Psoas muscle (tissue), 8 donors: ENCODE measurements at places on chromosomes 7 and 10. TPM values are rescaled to one million over a fixed set of nuclear protein-coding genes. Genes with fewer than 3 reads are reported as not detected.

- DNase-seq, result no peak
These were observed 1073.9 kb downstream of the NXPH1 start for GRCh38 chr7:9507290-9507689.

DNA sequence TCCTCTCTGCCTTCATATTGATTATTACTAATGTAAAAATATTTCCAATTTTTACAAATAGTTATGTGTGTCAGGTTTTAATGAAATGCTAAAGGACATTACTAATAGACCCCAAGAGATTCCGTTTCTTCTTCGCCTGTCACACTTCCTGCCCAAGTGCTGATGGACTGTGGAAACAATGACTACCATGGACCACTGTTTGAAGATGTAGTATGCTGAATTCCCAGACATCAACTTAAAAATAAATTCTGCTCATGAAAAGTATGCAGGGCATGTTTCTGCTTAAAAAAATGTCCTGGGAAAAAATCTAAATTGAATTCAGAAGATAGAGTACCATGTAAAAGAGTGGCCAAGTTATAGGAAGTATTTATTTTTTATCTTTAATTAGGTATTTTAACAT lies 52.1 kb downstream of the ST7 start:
- no peak for DNase-seq

DNA sequence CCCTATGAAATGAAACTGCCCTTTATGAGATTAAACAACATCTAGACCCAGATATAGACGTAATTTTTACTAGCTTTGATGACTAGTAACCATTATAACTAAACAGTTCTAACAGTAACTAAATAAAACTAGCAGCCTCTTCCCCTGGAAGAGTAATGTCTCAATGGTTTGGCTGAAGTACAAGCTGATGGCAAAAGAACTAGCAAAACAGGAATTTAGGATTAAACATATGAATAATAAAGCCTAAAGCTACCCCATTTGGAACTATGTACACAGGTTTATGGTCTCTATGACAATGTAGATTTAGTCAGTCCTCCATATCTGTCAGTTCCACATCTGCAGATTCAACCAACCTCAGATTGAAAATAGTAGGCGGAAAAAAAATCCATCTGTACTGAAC lies 6.4 kb downstream of the DPY19L1 start:
- no peak for DNase-seq

Gene OR2A7
- not detected for total RNA-seq

DNA sequence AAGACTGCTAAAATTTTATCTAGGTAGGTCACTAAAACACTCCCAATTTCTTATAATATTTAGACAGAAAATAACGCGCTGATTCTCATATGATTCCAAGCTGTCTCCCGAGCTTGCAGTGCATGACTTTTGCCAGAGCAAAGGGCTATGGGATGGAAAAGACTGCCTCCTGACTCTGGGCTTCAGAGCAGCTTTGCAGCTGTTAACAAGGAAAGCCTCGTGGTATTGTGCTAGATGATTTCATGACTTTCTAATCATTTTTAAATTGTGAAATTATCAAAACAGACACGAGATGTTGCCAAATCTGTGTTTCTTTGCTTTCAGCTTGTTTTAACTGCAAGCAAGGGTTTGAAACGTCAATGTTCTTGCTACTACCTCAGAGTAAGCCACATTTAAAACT lies 238.3 kb downstream of the AGMO start:
- DNase-seq, result no peak

GRCh38 chr7:122913608-122914007 lies 27.3 kb upstream of the CADPS2 start:
- no peak for DNase-seq

GRCh38 chr10:11115337-11115736 lies 97.7 kb downstream of the CELF2 start:
- no peak for DNase-seq

Gene RBP3
- not detected for total RNA-seq

- DNase-seq, result no peak
These were observed 370.6 kb downstream of the PARD3 start for GRCh38 chr10:34444223-34445183.

GRCh38 chr10:70374775-70375614 lies 7.4 kb downstream of the LRRC20 start:
- DNase-seq, result no peak

- no peak for DNase-seq
These were observed 56.7 kb upstream of the KIAA1217 start for GRCh38 chr10:24152270-24152669.

Gene CAV1
- total RNA-seq, result 68.1 TPM

DNA sequence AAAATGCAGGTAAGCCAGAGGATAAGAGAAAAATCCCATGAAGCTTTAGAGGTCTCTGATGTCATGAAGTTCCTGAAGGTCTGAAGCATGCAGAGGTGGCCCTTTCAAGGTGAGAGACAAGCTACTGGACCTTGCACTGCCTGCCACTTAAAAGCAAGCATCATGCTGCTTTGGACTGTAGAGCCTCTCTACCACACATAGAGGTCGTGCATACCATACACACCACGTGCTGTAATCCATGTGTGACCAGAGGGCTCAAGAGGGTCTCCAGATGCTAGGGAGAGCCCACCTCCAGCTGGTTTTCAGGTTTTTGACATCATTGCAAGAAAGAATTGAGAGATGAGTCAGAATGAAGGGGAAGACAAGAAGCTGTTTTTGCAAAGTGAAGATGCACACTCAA lies 436.4 kb downstream of the TCERG1L start:
- DNase-seq, result no peak

- DNase-seq, result no peak
These were observed 84.1 kb downstream of the CPXM2 start for GRCh38 chr10:123807444-123808035.

DNA sequence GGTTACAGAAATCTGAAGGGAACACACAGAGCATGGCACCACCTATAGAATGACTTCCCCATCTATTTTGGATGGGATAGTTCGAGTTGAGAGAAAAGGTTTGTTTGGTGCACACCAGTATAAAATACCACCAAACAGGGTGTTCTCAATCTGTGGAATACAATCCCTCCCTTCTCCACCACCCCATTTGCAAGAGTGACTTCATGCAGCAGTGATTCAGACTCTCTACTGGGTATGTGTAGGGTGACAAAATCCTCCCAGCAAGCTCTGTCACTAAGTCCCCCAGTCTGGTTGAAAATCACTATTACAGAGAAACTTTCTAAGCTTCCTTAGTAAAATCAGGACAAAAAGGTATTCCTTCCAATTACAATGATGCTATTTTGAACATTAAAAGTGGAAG lies 69.0 kb downstream of the ANK3 start:
- DNase-seq, result no peak

- peak; percentile 45 for DNase-seq
These were observed 76.5 kb upstream of the DDC start for GRCh38 chr7:50641442-50642405.

DNA sequence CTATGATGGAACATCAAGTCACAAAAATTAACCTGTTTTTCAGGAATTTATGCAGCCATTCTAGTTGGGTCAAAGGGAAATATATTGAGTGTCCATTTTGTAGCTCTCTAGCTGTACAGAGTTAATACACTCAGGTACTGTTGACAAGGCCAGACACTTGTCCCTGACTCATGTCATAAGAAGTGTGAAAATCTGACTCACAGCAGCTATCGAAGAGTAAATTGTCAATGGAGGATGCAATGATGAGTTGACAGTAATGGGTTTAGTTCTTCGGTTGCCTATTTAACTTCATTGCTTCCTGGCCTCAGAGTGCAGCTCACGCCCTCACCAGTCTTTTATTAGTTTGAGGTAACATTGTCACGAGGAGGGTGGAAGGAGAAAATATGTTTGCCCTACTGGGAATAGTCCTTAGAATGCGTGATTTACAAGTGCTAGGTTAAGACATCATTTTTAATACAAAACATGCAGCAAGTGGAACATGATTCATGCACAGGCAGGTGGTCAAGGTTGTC lies 255.1 kb downstream of the XPNPEP1 start:
- no peak for DNase-seq

DNA sequence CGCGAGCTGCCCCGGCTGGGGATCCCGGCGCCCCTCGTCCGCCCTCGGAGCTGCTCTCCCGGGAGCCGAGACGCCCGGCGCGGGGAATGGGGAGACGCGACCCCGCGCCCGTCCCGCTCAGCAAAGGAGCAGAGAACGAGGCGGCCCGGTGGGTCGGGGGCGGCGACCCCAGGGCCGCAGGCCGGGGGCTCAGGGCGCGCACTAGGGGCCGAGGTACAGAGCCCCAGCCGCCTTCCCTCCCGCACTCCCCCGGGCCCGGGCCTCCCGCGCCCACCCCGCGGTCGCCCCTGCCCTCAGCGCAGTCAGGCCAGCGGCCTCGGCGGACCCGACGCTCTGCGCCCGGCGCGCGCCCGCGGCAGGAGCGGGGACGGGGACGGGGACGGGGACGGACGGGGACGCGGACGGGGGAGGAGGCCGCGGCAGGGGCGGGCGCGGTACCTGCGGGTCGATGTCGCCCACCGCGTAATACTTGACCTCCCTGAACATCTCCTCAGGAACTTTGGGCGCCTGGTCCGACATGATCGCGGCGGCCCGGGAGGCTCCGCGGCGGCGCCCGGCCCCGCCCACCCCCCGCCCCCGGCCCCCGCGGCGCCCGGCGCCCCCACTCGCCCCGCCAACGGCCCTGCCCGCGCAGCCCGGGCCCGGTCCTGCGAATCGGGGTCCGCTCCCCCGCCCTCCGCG lies 373 bp downstream of the PAXIP1 start:
- DNase-seq, result peak; percentile 50
